ENCODE measurements at places on chromosomes 12 and 14.

DNA sequence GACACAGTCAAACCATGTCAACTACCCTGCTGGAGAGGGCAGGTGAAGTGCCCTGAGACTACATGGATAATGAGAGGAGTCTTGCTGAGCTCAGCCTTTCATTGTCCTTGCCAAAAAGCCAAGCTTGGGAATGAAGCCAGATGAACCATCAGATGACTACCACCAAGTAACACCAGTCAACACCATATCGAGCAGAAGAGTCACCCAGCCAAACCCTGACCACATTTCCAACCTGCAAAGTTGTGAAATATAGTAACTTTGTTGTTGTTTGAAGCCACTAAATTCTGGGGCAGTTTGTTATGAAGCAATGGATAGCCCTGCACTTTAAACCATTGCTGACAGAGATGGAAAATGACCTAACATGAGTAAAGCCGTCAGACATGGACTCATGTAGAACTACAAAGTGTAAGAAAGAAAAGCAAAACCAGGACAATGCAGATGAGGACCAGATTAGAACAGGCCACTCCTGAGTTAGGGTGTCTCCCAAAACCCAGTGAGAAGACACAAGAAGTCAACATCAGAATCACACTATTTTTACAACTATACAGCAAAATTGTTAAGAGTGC, 12.5 kb upstream of the CRADD start:
- DNase-seq: peak; percentile 7

DNA sequence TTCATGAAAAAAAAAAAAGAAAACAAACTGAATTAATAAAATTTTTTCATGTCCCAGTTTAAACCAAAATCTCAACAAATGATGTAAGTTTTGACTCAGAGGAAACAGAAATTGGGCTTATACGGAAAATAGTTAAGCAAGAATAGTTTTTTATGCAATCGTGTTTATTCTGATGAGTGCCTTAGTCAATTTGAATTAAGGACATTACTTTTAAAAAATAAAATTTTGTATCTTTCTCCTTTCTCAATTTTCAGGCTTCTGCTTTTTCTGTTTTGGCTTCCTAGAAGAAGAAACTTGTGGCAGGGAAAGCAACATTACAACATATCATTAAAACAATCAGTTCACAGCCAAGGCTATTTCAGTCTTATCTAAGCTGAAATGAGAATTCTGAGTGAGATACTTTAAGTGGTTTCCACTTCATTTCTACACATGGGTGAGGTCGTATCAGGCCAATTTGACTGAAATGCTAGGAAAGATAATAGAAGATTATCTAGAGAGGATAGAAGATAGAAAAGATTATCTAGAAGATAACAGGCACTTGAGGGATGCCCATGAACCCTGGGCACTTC, 52.4 kb downstream of the BCL2L14 start:
- peak; percentile 10 for DNase-seq

- DNase-seq: peak; percentile 75
These were observed 8.2 kb downstream of the DMAC2L start for GRCh38 chr14:50320283-50320682.

DNA sequence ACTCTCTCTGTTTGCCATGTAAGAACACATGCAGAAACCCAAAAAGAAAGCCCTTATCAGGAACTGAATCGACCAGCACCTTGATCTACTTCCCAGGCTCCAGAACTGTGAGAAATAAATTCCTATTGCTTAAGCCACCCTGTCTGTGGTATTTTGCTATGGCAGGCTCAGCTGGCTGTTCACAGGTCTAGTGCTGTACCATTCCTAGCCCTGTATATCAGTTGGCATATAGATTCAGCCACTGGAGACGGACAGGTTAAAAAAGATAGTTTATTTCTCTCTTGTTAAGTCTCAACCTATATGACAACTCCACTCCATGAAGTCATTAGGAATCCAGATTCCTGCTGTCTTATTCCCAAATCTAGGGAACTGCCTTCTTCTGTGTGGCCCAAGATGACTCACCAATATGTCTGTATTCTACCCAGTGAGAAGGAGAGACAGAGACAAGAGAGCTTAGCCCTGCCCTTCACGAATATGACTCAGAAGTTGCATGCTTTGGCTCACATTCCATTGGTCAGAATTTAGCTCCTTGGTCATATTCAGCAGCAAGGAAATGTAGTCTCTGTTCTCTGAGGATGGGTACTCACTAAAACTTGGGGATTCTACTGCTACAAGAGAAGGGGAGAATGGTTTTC, 57.0 kb downstream of the PLEKHG7 start:
- DNase-seq: peak; percentile 97

DNA sequence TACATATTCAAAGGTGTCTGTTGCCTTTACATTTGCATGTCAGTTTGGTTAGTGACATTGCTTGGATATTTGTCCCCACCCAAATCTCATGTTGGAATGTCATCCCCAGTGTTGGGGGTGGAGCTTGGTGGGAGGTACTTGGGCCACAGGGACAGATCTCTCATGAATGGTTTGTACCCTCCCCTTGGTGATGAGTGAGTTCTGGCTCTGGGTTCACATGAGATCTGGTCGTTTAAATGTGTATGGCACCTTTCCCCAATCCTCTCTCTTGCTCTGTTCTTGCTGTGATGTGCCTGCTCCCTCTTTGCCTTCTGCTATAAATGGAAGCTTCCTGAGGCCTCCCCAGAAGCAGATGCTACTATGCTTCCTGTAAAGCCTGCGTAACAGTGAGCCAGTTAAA, 207.9 kb upstream of the DIO3 start:
- DNase-seq: no peak

DNA sequence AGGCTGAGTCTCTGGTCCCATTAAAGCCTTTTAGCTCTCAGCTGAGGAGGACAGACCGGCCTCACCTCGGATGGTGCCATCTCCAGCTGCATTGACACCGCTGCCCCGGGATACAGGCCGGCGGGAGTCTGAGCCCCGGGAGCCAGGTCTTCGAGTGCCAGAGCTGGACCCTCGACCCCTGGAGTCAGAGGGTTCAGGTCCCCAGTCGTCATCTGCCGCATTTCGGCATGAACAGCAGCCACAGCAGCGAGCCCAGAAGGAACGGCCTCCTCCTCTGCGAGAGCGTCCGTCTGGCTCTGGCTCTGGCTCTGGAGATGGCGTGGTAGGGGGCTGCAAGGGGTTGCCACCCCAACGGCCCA, 1.0 kb downstream of the TGM1 start:
- no peak for DNase-seq

GRCh38 chr12:111753144-111753881, 13.4 kb upstream of the ALDH2 start:
- peak; percentile 62 for DNase-seq

DNA sequence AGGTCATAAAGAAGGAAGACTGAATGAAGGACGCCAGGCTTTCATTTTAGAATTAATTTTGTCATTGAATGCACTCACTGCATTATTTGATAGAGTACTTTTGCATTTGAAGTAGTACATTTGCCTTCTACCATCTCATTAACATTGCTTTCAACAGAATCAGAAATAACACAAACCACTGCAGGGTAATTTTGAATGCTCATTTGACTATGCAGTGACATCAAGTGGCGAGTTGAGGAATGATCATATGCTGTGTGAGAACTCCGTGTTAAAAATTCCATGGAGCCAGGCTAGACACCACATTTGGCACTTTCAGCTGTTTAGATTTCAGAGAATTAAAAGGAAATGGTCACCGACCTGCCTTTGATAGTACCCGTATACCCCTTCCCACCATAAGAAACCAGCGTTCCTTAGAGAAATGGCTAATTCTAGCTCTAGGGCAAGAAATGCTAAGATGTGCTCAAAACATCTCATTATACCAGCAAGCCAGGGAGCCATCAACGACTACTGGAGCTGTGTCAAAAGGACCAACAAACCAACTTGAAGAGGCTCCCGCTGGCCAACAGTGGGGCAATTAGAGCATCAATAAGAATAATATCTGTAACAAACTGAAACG, 16.5 kb downstream of the HEBP1 start:
- DNase-seq: peak; percentile 62

DNA sequence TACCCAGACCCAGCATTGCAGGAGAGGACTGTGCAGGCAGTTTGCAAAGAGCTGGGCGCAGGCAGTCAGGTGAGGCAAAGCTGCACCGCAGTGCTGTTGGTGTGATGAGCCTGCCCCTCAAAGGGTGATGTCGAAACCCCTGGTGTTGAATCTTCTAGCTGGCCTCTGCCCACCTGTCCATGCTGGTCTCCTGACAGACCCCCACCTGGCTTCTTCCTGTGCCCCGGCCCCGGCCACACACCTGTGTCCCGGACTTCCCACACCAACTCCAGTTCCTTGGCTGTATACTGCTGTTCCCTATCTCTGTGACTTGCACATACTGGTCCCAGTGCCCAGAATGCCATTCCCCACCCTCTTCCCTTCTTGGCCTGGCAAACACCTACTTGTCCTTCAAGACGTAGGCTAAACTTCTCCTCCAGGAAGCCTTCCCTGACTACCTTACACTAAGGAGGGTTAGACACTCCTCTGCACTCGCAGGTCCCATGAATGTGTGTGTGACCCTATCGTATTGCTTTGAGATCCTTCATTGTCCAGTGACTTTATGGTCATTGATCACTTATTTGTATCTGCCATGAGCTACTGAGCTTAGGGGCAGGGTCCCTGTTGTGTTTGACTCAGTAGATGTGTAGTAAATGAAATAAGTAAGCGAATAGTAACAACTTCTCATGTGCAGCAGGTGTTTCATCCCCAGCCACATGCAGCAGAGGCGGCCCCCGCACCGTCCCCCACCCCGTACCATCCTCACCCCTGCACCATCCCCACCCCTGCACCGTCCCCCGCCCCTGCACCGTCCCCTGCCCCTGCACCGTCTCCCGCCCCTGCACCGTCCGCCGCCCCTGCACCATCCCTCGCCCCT, 37.4 kb downstream of the ESRRB start:
- DNase-seq: no peak

- DNase-seq: peak; percentile 91
These were observed at the start of gene DYNLL1 for GRCh38 chr12:120495731-120496412. DYNLL1 (plus strand) TSS chr12:120496113; CDS start chr12:120496422, 309 bp downstream.

DNA sequence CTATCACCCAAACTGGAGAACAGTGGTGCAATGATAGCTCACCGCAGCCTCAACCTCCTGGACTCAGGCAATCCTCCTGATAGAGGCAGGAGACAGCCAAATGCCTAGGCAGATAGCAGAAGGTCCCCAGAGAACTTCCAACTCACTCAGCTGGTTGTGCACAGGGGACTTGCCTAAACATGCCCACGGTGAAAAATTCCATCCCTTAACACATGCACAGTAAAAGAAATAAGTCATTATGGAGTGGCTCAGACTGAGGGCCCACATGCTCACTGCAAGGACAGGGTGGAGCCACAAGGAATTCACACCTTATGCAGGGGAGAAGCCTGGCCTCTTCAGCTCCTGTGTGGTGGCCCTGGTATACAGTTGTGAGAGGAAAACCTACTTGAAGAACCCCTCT, 525.8 kb upstream of the ATP2B1 start:
- peak; percentile 24 for DNase-seq

GRCh38 chr14:74038020-74038859, 19.1 kb downstream of the BBOF1 start:
- DNase-seq: peak; percentile 64

DNA sequence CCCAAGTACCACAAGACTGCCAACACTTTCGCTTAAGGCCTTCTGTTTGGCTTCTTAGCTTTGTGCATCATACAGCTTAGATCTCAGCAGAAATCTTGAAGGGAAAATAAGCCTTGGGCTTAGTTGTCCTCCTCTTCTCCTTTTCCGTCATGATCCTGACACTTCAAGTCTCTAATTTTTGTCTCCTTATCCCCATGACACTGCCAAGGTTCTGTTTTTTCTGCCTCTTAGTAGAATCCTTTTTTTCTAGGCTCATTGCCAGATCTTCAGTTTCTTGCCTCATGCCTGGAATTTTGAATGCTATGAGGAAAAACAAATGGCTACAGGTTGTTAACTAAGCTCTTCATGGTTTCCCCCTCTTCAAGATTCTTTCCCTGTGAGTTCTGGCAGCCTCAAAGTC, 450.4 kb downstream of the LRFN5 start:
- DNase-seq: peak; percentile 67

GRCh38 chr12:49985981-49986380, 13.2 kb downstream of the AQP6 start:
- no peak for DNase-seq

GRCh38 chr12:57276935-57277563, 26.1 kb upstream of the STAC3 start:
- DNase-seq: peak; percentile 24

DNA sequence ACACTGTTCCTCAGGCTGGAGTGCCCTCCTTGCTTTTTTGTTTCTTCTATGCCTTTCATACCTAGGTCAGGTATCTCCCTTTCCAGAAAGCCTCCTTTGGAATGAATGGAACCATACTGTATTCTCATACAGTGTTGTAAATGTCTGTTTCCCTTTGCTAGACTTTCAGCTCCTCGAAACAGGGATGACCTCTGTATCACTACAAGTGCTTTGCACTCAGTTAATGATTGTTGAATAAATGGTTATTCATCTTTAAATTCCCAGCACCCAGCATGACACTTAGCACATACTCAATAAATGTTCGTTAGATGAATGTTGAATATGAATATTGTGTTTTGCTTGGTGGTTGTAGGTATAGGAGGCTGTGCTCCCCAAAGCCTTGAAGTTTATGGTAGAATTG, 5.9 kb upstream of the TULP3 start:
- DNase-seq: no peak

- DNase-seq: no peak
These were observed 16.5 kb downstream of the CORO1C start for GRCh38 chr12:108714866-108715265.

- no peak for DNase-seq
These were observed 209.5 kb downstream of the FBXL14 start for GRCh38 chr12:1384910-1385309.

DNA sequence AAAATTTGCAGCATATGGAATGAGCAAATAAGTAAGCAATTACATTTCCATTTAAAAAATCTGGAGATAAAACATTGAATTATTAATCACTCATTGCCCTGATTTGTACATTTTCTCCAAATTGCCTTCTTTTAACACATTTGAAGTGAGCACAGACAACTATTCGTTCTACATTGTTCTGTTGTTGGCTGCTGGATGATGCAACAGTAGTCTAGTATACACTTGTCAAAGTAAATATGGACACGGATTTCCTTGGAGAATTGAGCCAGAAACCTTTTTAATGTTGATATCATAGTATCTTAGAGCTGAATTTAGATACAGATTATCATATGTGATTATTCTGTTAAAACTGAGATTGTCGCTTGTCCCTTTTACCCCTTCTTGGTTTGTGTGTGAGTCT, 188.2 kb downstream of the FUT8 start:
- DNase-seq: no peak

DNA sequence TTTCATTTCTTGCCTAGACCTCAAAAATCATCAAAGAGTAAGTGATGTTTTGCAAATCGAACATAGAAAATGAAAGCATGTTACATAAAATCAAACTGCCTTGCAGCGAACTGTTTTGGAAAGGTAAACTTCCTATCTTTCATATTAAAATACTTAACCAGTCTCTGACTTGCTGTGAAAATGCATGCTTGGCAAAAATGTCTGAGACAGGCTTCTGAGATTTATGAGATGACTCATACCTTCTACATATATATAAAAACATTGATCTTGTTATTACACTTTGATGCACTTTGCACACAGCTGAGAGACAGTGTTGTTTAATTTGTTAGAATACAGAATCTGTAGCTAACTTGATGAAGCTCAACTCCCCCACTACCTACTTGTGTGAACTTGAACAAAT, 179.1 kb downstream of the KITLG start:
- no peak for DNase-seq

All from amniotic epithelial cell (primary cell).